ENCODE measurements at places on chromosomes 16 and 17. TPM values are rescaled to one million over a fixed set of nuclear protein-coding genes. Genes with fewer than 3 reads are reported as not detected.

TBC1D26 gene
- not detected for total RNA-seq

DNA sequence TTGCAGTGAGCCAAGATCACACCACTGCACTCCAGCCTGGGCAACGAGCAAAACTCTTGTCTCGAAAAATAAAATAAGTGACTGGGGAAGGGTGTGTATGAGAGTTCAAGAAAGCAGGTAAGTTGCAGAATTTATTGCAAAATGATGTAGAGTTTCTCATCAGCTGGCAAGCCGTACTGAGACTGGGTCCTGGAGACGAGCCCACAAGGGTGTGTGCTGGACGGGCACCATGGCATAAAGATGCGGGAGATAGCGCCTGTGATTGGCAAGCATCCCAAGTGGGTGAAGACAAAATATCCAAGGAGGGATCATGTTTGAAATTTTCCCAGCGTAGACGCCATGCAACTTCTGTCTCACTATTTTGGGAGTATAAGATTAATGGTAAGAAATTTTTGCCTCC, 59.4 kb downstream of the WNT3 start:
- DNase-seq: no peak
- no peaks in the 10 kb centered on the region for H3K27me3 ChIP-seq
- H3K27ac ChIP-seq: no peak overlapping the region

- no peaks in the 10 kb centered on the region for H3K4me1 ChIP-seq
- no peak overlapping the region for H3K4me3 ChIP-seq
- no peak overlapping the region for H3K27ac ChIP-seq
- no peak for DNase-seq
- peaks cover 51% of the 10 kb centered on the region for H3K27me3 ChIP-seq
- no peaks in the 10 kb centered on the region for H3K36me3 ChIP-seq
Observed at GRCh38 chr17:74578979-74579378, 11.7 kb upstream of the CD300H start.

DNA sequence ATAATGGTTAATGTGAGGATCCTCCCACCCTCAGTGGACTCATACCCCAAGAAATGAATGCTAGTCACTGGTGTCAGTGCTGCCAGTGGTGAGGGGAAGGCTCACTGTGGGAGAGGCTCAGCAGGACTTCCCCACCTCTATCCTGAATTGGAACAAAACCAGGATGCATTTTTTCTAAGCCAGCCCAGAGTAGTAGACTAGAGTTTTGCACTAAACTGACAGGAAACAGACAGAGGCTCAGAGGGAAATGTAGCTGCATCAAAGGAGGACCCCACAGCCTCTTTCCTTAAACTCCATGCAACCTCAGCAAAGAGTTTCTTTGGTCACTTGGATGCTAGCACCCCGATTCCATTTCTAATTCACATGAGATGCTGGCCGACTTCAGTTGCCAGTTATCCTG, 10.7 kb upstream of the SKAP1 start:
- H3K4me3 ChIP-seq: no peak overlapping the region
- peaks cover 68% of the 10 kb centered on the region for H3K27me3 ChIP-seq
- no peak for DNase-seq
- no peaks in the 10 kb centered on the region for H3K4me1 ChIP-seq
- H3K36me3 ChIP-seq: no peaks in the 10 kb centered on the region
- no peak overlapping the region for H3K27ac ChIP-seq

DNAH2 gene
- 0.33 TPM for total RNA-seq

- peak within 1 kb of the TSS; percentile 81 for H3K4me3 ChIP-seq
- H3K27ac ChIP-seq: peak within 1 kb of the TSS; percentile 83
- DNase-seq: peak; percentile 94
- H3K27me3 ChIP-seq: no peaks in the 10 kb centered on the region
Observed at GRCh38 chr17:49763735-49764558, at the start of gene FAM117A. Gene FAM117A, minus strand, starts transcription at chr17:49764131. Its CDS starts 44 bp downstream, at chr17:49764087.

DNA sequence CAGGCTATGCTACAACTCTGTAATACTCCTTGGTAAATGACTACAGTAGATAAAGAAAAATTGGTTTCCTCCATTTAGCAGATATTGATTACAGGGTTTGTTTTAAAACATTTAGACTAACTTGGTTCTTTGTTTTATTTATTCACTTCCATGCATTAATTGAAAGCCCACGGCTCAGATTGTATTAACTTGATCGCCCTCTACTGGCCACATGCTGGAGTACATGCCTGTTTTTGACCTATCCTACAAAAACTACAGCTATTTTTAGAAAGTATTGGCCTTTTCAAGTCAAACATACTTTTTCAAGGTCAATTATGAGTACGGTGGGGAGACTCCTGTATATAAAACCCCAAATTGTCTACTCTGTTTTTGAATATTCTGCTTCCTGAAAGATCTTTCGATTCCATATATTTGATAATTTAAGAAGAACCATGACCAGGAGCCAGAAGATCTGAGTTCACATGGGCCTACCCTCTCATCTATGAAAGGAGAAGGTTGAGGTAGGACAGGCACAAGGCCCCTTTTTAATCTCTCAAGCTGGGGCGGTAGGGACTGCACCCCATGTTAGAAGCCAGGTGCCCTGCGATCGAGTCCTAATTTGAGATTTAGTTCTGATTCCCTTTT, 51.8 kb downstream of the CA10 start:
- H3K4me3 ChIP-seq: no peak overlapping the region
- H3K27me3 ChIP-seq: peaks cover 45% of the 10 kb centered on the region
- H3K27ac ChIP-seq: no peak overlapping the region
- H3K4me1 ChIP-seq: no peaks in the 10 kb centered on the region
- DNase-seq: no peak
- H3K36me3 ChIP-seq: no peaks in the 10 kb centered on the region

- peaks cover 25% of the 10 kb centered on the region for H3K27me3 ChIP-seq
- H3K4me3 ChIP-seq: peak overlapping the region; percentile 83
- no peak for DNase-seq
- H3K36me3 ChIP-seq: no peaks in the 10 kb centered on the region
- H3K27ac ChIP-seq: peak overlapping the region; percentile 79
- H3K4me1 ChIP-seq: peaks cover 41% of the 10 kb centered on the region
Observed at GRCh38 chr17:68601565-68602288, 560 bp upstream of the FAM20A start.

DNA sequence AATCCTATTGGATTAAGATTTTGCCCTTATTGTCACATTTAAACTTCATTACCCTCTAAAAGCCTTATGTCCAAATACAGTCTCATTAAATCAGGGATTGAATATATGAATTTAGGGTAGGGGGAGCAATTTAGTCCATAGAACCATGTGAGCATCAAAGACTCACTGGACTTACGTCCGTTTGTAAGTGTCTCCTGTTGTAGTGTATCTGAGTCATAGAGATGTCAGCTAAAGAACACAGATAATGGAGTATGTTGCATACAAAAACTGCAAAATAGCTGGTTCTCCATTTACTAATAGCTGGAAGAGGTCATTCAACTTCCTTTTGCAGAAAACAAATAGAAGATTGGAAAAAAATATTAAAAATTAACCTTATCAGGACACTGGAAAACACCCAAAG, 599.1 kb upstream of the SOX9 start:
- DNase-seq: no peak
- no peak overlapping the region for H3K4me3 ChIP-seq
- H3K27me3 ChIP-seq: peaks cover 6% of the 10 kb centered on the region

CCDC144A gene
- total RNA-seq: 2.8 TPM

CCL13 gene
- total RNA-seq: 0.74 TPM

- DNase-seq: peak; percentile 76
- peaks cover 53% of the 10 kb centered on the region for H3K4me1 ChIP-seq
- H3K27me3 ChIP-seq: no peaks in the 10 kb centered on the region
- peak within 1 kb of the TSS; percentile 78 for H3K4me3 ChIP-seq
Observed at GRCh38 chr17:43832976-43833829, at the start of gene MPP3. Gene MPP3, minus strand, starts transcription at chr17:43833146. Its CDS starts 1,240 bp downstream, at chr17:43831906.

NT5C3B gene
- 18.3 TPM for total RNA-seq

CCDC154 gene
- 1.3 TPM for total RNA-seq

KRTAP2-2 gene
- not detected for total RNA-seq

GRCh38 chr16:82784573-82784968, 157.8 kb downstream of the CDH13 start:
- peaks cover 51% of the 10 kb centered on the region for H3K4me1 ChIP-seq
- DNase-seq: no peak
- no peaks in the 10 kb centered on the region for H3K27me3 ChIP-seq
- H3K27ac ChIP-seq: no peak overlapping the region

DNA sequence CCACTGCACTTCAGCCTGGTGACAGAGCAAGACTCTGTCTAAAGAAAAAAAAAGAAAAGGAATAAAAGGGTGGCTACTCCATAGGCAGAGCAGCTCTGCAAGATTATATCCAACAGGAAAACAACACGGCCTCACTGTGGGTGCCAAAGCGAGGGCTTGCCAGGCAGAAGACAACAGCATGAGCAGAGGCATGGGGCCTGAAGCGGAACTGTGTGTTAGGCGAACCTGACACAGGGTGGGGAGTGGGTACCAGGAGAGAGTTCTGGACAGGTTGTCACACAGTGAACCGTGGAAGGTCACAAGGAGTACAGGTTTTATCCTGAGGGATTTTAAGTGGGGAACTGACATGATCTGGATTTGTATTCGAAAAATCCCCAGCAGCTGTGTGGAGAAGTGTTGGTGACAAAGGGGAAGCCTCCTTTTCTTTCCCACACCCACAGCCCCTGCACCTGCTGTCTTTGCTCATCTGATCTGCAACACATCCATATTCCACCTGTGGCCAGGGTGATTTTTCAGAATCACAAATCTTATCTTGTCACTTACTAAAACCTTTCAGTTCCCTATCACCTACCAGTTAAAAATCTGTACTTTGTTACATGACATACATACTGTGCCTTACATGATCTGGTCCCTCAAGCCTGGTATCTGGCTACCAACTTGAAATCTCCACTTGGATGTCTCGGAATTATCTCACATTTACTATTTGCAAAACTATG, 23.2 kb upstream of the ARHGAP17 start:
- H3K27ac ChIP-seq: no peak overlapping the region
- no peaks in the 10 kb centered on the region for H3K27me3 ChIP-seq
- H3K4me3 ChIP-seq: no peak overlapping the region

DNA sequence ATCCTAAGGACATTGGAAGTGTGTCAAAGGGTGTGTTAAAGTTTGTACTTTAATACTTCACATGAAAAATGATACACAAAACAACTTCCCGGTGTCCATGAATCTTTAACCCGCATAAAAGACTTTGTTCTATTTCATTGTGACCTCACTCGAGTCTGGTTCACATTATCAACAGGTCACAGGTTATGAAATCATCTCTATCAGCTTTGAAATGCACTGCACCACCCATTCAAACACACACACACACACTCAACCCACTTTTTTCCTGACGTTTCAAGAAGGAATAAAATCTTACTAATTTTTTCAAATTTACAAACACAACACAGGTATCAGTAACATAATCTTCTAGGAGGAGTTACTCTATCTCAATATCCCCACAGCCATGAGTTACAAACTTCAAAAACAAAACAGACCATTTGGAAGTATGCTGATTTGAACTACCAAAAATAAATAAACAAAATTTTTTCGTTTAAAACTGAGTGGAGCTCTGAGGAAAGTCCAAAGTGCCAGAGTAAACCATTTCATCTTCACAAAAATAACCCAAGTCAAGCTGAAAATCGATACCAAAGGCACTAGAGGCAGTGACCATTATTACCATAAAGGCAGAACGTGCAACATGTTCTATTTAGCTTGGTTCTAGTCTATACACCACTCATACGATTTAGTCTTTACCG, 2.7 kb downstream of the ACOX1 start:
- peak overlapping the region; percentile 75 for H3K27ac ChIP-seq
- no peaks in the 10 kb centered on the region for H3K27me3 ChIP-seq
- H3K4me1 ChIP-seq: peaks cover 94% of the 10 kb centered on the region
- DNase-seq: no peak
- H3K36me3 ChIP-seq: peaks cover 37% of the 10 kb centered on the region

CA5A gene
- total RNA-seq: not detected

- peaks cover 11% of the 10 kb centered on the region for H3K4me1 ChIP-seq
- H3K36me3 ChIP-seq: no peaks in the 10 kb centered on the region
- DNase-seq: no peak
- H3K27me3 ChIP-seq: no peaks in the 10 kb centered on the region
- no peak overlapping the region for H3K4me3 ChIP-seq
Observed at GRCh38 chr17:77513045-77513444, 372.3 kb downstream of the SEC14L1 start.

GRCh38 chr16:1550069-1550468, 16.6 kb downstream of the TMEM204 start:
- H3K4me1 ChIP-seq: peaks cover 93% of the 10 kb centered on the region
- H3K27me3 ChIP-seq: no peaks in the 10 kb centered on the region
- peaks cover 42% of the 10 kb centered on the region for H3K36me3 ChIP-seq
- peak overlapping the region; percentile 98 for H3K27ac ChIP-seq

DNA sequence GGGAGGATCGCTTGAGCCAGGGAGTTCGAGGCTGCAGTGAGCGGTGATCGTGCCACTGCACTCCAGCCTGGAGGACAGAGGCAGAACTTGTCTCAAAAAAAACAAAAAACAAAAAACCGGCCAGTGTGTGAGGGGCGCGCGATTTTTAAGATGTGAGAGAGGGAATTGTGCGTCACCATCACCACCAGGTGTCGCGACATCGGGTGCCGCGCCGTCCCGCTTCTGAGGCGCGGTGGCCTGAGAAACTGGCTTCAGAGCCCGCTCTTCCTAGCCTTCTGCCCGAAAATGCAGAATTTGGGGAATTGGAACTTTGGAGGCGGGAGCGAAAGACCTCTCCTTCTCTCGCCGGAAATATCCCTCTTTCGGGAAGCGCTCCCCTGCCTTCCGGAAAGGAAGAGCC, 524.8 kb downstream of the KCNJ18 start:
- no peak overlapping the region for H3K4me3 ChIP-seq
- no peak for DNase-seq
- no peaks in the 10 kb centered on the region for H3K4me1 ChIP-seq
- H3K27ac ChIP-seq: no peak overlapping the region
- no peaks in the 10 kb centered on the region for H3K36me3 ChIP-seq
- peaks cover 16% of the 10 kb centered on the region for H3K27me3 ChIP-seq

CHD9NB gene
- 0.77 TPM for total RNA-seq

HBQ1 gene
- total RNA-seq: not detected
